ENCODE measurements at places on chromosomes 6 and 20.

DNA sequence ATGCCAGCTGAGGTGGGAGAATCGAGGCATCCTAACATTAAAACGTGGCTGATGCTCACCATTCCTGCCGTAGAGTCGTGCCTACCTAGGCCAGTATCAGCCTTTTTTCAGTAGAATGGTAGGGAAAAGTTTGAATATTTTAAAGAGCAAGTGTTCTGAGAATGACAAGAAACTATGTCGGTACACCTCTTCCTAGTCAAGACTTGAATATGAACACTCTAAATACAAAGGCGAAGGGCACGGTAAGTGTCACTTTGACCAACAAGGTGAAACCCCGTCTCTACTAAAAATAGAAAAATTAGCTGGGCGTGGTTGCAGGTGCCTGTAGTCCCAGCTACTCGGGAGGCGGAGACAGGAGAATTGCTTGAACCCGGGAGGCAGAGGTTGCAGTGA lies 1.0 kb downstream of the GINM1 start:
- DNase-seq: no peak

DNA sequence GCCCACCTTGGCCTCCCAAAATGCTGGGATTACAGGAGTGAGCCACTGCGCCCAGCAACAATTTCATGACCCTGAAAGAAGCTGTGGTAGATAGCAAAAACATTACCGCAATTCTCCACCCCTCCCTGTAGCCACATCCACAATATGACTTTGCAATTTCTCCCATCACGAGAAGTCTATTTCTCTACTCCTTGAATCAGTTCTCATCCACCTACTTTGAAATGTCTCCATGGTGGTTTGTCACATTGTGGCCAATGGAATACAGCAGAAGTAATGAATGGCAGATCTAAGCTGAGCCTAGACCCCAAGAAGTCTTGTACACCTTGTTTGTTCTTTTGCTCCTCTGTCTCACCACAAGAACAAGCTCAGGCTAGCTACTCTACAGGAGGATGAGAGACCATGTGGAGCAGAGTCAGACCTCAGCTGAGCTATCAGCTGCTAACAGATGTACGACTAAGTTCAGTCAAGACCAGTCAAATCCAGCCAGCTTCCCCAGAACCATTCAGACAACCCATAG lies 6.3 kb downstream of the OXT start:
- peak; percentile 45 for DNase-seq

GRCh38 chr6:140586426-140587061 lies 1212.1 kb upstream of the CITED2 start:
- no peak for DNase-seq

GRCh38 chr20:62708591-62709536 lies at the start of gene NTSR1:
Gene NTSR1, plus strand, starts transcription at chr20:62708836. Its CDS starts 372 bp downstream, at chr20:62709208.
- DNase-seq: no peak

DNA sequence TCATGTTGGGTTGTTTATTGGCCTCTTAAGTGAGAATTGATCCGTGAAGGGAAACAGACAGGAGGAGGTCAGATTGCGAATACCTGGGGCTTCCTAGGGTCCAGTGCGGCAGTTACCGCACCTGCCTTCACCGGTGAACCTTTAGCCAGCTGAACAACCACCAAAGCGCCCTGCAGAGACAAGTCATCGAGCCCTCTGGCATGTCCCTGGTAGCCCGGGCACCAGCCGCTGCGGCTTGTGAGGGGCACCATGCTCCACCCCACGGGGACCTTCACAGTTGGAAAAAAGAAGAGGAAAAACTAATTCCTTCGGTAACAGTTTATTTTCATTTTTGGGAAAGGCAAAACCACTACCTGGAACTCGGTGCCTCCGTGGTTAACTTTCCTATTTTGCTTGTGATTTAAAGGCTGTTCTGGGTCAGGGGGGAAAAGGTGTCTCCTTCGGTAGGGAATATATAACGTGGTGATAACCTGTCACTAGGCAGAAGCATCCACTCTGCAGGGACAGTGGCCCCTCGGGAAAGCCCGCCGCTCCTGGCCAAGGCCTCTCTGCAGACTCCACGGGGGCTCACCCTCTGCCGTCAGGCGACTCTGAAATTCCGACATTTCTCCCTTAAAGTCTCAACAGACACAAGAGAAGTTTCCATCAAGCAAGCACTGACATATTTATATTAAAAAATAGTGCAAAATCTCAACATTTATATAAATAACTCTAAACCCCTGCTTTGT lies 30.7 kb upstream of the ZBP1 start:
- no peak for DNase-seq

DNA sequence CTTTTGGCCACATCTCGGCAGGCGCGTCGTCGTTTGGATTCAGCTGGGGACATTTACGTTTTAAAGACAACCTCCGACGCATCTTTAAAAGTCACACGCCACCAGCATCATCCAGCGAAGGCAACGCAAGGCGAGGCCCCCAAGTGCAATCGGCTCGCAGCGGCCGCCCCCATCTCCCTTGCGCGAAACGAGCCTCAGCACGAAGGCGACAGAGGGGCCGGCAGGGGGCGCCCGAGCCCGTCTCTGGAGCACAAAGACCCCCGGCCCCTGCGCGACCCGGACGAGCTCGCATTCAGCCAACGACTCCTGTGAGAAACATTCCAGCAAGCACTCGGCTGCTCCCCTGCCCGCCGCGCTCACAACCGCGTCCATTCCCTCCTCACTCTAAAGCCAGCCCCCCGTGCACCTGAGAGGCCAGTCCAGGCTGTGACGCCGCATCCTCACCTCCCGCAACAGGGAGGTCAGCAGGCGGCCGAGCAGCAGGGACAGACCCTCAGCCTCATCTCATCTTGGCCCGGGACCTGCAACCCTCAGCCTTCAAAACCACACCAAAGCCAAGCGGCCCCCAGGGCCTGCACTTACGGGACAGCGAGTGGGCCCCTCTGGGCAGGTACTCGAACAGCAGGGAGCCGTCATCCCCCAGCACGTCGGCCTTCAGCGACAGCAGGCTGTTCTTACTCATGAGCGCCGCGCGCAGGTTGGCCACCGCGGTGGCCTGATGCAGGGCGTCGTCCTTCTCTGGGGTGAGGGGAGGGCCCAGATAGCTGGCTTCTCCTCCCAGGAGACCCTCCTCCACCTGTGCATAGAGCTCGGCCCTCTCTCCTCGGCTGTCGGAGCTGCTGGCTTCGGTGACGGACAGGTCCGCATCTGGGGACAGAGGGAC lies 35.8 kb downstream of the SLC2A4RG start:
- no peak for DNase-seq

DNA sequence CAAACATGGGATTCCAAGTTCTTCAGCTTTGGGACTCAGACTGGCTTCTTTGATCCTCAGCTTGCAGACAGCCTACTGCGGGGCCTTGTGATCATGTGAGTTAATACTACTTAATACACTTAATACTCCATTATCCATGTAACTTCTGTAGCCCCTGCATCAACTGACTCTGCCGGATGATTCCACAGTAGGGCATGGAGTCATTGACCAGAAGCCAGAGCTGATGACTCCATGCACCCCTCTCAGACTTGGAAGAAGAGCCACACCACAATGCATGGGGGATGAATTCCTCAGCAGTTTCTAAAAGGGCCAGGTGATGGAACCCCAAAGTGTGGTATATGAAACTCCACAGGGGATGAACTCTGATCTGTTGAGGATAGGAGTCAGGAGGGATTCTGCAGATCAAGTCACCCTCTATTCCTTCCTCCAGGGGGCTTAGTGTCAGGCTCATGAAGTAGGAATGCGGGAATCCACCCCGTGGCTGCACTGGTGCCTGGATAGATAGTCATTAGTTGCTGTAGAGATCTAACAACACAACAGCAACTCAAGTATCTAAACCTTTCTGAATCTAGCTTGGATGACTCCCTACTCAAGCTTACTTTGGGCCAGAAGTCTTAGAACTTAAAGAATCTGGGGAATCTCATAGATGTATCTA lies 70.2 kb downstream of the GPR6 start:
- no peak for DNase-seq

DNA sequence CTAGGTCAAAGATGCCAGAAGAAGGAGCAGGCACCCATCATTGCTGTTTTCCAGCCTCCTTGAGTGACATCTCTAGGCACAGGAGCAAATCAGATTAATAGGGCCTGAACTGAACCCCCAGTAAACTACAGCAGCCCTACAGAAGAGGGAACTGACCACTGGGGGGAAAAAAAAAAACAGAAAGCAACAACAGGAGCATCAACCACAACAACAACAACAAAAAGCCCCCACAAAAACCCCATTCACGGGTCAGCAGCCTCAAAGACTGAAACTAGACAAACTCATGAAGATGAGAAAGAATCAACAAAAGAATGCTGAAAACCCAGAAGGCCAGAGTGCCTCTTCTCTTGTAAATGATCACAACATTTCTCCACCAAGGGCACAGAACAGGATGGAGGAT lies 537.4 kb upstream of the BTBD3 start:
- DNase-seq: no peak

DNA sequence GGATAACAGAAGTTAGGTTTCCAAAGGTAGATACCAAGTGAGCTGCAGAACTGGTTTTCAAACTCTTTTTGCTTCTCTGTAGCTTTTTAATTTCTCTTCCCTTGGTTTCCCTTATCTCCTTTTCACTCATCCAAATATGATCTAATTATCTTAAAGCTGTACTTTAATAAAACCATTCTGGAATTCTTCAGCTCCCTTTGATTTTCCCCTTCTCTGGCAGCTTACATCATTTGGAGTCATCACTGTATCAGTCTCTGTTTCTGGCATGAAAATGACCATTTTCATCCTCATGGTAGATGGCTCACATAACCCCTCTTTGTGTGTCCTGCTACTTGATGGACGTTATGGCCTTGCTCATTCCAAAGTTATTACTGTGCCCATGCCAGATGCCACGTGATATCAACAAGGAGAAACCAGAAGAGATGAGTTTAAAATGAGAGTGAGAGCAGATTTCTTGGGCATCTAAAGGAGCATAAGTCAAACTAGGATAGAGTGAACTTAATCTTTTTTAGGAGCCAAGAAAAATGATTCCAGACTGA lies 620.2 kb downstream of the QKI start:
- no peak for DNase-seq

DNA sequence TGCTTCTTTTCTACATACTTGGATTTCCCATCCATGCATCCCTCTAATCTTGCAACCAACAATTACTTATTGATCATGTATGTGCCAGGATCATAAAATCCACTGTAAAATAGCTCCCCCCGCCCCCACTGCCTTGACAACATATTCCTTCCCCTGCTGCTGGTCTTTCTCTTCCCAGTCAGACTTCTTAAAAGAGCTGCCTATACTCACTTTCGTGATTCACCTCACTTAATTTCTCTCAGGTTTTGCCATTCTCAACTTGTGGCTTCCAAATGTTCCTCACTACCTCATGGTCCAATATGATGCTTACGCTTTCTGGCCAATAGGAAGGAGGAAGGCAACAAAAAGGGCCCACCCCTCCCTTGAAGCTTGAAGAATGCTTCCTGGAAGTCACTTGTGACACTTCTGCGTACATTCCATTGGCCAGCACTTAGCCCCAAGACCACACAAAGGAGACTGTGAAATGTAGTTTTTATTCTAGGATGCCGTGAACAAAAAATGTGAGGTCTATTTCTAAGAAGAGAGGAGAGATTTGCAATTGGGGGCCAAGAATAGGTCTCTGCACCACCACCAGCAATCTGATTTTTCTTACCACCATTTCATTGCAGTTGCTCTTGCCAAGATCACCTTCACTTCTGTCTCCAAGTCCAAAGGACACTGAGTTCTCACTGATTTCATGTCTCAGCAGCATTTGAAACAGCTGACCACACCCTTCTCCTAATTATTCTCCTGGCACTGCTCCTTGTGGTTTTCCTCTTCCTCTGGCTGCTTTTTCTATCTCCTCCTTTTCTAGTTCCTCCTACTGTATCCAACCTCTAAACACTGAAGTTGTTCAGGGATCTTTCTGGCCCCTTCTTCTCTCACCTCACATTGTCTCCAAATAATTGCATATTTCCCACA lies 30.8 kb downstream of the CD164 start:
- DNase-seq: no peak

- no peak for DNase-seq
Observed at GRCh38 chr6:154447954-154448353, 62.5 kb downstream of the CNKSR3 start.

DNA sequence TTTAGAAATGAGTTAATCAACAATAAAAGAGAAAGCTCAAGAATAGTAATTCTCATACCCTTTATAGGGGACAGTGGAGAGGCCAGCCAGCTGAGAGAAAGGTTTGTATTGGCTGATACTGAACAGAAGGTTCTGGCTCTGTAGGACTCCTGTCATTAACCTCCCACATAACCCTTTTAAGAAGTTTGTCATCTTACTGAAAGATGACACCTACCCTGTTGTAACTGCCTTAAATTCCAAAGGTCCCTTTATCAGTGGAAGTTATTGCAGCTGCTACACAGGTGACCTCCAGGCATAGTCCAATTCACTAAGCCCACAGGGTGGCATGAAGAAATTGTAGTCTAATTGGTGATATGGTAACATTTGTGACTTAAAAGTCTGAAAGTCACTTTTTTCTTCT lies 790.1 kb downstream of the TENT5A start:
- DNase-seq: no peak

DNA sequence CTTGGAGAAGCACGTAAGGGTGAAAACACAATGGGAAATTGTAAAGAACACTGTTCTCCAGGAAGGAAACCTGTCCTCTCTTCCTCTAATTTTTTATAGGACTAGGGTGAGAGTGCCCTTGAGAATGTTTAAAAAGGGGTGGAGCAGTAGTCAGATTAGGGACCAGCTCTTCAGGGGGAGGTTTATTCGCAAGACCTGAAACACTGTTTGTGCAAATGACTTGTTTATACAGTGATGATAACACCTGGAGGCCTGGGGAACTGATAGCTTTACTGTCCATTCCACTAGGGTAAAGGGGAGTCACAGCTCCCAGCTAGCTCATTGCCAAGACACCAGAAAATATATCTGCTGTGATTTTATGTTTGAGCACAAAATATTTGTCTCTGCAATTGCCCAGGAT lies 8.1 kb upstream of the FUT9 start:
- DNase-seq: no peak

DNA sequence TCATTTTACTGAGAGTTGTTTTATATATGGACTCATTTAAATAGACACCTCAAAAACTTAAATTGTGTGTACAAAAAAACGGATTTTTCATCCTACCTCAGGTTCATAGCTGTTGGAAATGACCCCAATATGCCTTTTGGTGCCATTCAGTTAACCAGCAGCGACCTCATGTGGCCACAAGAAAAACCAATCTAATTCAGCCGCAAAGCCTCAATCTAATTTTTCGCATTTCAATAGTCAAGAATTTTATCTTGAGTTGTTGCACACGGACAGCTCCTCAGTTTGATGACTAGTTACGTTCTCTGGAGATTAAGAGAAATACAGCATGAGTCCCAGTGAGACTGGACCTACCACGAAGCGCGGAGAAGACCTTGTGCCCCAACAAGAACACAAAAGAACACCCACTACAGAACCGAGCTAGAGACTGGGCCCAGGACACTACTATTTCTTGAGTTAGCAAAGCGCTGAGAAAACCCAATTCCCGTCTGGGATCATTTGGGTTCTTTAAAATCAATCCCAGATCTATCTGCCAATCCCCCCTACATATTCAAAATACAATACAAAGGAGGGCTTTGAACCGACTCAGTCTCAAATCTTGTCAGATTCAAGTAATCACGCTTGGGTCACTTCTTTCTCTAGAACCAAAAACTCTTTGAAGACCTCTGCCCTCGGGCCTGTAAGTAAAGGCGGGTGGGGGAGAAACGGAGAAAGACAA lies 1.1 kb downstream of the TCP11 start:
- DNase-seq: peak; percentile 57
